ENCODE measurements at places on chromosomes 7 and 10.

DNA sequence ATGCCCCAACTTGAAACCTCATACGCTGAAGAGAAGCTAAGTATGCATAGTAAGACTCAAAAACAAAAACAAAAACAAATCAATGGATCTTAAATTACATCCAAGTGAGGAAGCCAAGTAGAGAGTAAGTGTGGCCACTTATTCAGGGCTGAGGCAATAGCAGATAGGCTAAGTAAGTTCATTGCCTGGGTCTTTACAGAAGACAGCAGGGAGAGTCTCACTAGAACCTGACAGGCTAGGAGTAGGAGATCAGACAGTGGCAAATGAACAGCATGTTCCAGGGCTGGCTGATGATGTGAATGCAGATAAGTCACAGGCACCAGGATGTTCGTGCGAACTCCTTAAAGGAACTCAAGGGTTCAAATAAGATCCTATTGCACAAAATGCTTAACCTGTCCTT is 568.6 kb downstream of the KCNMA1 start:
- no peak for DNase-seq

- DNase-seq = no peak
Measured at GRCh38 chr10:119403921-119404320, 138.6 kb downstream of the RGS10 start.

DNA sequence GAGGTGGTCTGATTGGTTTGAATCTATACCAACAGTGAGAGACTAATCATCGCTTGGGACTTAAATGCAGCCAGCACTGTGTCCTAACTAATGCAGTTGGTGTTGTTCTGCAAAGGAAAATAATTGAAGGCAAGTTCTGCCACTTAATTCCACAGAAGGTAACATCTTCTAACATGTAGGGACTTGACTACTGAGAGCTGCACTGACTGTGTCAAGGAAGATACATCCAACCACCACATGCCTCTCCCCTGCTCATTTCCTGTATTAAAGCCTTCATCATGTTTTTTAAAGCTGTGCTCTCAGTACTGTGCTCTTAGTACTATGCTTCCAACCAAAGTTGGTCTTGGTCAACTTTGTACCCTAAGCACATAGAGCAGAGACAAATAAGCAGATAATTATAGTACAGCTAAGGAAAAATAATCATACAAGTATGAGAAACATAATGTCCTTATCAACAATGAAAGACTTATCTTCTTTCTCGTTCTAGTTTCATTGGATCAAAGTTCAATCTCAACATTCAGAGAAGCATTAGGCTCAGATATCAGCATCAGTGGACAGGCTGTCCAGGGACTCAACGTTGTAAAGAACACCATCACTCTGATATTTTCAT is 2.8 kb upstream of the CYP3A4 start:
- no peak for DNase-seq

GRCh38 chr7:26862834-26863233 is 1.6 kb downstream of the SKAP2 start:
- no peak for DNase-seq

DNA sequence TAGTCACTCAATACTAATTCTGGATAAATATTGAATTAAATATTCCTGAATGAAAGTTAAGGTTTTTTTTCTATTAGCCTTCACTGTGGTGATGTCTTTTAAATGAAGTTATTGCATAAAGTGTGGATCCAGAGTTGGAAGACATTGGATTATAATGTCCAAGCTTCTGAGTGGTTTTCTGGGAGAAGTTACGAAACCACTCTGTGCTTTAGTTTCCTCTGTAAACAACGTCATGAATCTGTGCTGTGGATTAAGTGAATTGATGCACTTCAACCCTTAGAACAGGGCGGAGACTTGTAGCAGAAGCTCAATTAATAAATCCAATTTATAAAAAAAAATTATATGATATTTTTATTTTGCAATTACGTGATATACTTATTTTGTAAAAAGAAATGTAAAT is 271.7 kb downstream of the BICC1 start:
- DNase-seq = no peak

Data from heart left ventricle (tissue), 16 donors.